GOT3 (cell line): ENCODE measurements at places on chromosomes 5 and 9.

- DNase-seq = no peak
Measured at GRCh38 chr9:134325096-134325812, 1.0 kb upstream of the RXRA start.

DNA sequence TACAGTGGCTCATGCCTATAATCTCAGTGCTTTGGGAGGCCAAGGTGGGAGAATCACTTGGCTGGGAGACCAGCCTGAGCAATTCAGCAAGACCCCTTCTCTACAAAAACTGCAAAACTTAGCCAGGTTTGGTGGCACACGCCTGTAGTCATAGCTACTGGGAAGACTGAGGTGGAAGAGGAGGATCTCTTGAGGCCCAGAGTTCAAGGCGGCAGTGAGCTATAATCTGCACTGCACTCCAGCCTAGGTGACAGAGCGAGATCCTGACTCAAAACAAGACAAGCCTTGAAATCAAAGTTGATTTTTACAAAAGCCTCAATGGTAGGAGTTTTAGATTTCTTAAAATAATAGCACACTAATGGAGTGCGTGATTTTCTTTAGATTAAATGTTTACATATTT, 14.6 kb downstream of the UBE2D2 start:
- no peak for DNase-seq

DNA sequence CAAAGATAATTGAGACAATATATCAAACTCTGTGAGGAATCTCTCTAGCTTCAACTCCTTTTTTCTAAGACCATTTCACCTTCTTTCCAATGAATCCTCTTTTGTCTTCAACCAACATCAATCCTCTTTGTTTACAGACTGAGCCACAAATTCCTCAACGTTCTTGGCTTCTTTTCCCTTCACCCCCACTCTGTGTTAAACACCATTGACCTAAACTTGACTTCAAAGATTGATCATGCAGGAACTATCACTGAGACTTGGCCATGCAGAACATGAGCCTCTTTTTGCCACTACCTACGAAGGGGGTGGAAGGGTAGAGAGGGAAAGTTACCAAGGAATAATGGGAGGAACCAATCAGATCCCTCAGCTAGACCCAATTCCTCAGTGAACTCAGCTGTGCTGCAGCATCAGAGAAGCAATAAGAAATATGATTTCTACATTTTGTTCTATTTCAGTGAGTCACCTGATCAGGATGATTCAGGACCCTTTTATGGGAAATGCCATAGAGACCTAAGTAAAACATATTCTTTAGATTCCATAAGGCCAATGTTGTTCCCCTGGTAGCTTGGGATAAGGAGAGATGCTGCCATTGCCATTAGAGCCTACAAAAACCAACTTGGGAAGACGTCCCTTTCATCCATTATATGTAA, 187.7 kb upstream of the RGMB start:
- DNase-seq = no peak

- DNase-seq = no peak
Measured at GRCh38 chr5:109316634-109317033, 93.1 kb downstream of the PJA2 start.

GRCh38 chr9:97910357-97910756, 11.9 kb downstream of the TRMO start:
- no peak for DNase-seq

DNA sequence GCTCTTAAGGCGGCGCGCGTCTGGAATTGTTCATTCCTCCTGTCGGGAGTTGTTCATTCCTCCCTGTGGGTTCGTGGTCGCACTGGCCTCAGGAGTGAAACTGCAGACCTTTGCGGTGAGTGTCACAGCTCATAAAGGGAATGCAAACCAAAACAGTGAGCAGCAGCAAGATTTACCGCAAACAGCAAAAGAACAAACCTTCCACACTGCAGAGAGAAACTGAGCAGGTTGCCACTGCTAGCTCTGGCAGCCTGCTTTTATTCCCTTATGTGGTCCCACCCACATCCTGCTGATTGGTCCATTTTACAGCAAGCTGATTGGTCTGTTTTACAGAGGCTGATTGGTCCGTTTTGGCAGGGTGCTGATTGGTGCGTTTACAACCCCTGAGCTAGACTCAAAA, 1365.3 kb upstream of the WWC1 start:
- DNase-seq = no peak

- DNase-seq = no peak
Measured at GRCh38 chr9:124790301-124790700, 13.4 kb downstream of the OLFML2A start.

GRCh38 chr9:124242331-124243194, 15.2 kb upstream of the NEK6 start:
- no peak for DNase-seq

- no peak for DNase-seq
Measured at GRCh38 chr5:139147483-139148087, 50.6 kb downstream of the SIL1 start.

- DNase-seq = no peak
Measured at GRCh38 chr5:83726912-83727311, 6.3 kb upstream of the HAPLN1 start.

GRCh38 chr5:54902791-54903473, 82.5 kb downstream of the ESM1 start:
- DNase-seq = no peak

- no peak for DNase-seq
Measured at GRCh38 chr5:115342590-115343377, 46.3 kb upstream of the CCDC112 start.

DNA sequence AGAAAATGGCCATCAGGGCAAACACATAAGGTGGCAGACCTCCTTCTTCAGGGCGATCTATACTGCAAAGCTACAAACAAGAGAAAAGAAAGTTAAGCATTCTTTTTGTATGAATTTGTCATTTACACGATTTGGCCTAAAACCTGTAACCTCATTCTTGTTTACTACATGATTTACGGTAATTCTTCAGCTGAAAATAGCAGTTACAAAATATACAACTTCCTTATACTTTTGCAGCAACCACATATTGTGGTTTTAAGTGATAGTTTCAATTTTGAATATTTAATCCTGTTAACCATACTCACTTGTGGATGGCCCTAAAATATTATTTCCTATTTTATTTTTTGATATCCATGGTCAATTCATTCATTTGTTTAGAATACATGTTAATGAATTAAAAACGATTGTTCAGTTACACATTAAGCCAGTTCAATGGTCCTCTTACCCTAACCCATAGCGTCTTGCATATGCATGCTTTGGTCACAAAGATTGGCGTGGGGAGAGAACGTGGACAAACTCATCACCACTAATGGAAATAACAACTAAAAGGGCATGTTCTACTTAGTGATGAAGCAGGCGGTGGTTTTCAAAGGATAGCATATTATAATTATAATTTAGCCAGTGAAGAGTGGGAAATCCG, 16.6 kb downstream of the TUT7 start:
- no peak for DNase-seq

DNA sequence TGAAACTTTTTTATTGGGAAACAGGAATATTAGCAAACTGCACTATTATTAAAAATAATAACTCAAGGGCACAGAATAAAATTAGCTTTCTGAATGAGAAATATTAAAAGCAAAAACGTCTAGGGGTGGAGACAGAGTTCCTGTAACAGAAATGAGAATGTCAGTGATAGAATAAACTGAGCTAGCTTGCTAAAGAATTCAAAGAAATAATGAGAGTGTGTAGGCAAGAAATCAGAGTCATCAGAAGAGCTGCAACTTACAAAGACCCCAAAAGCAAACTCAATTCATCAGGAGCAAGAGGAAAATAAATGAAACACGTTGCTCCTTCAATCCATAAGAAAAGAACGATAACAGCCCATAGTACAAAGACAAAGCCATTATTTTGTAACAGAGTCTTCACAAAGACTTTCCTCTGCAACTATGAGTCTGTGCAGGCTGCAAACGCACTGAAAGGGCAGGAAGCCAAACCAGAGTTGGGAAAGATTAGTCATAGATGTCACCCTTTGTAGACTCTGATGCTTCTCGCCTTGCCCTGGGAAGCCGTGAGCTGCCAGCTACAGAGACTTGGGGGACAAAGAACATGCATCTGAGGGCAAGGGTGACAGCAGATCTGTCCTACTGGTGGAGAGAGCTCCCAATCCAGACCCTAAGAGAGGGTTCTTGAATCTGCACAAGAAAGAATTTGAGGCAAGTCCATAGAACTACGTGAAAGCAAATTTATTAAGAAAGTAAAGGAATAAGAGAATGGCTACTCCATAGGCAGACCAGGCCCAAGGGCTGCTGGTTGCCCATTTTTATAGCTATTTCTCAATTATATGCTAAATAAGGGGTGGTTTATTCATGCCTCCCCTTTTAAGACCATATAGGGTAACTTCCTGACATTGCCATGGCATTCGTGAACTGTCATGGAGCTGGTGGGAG, 40.8 kb downstream of the SHC3 start:
- peak; percentile 6 for DNase-seq

DNA sequence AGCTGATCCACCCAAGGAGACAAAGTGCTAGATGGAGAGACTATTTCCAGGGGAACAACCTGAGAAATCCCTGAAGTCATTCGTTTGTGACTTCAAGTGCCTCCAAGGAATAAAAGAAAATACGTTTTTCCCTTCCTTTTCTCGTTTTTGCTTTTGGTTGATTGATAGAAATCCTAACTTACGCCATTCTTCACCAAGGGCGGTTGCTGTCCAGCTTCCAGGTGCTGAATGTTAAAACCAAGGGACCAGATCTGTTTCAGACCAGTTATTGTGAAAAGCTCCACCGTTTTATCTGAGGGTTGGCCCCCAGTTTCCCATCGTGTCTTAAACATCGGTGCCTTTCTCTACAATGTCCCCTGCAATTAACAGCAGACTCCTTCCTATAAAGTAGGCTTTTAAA, 600.7 kb upstream of the SGCD start:
- no peak for DNase-seq

GRCh38 chr9:136409557-136410455, 608 bp downstream of the ENTR1 start:
- DNase-seq = no peak

- DNase-seq = peak; percentile 73
Measured at GRCh38 chr5:147509710-147510651, at the start of gene DPYSL3. DPYSL3 (minus strand) TSS chr5:147510068; CDS start chr5:147509858, 210 bp downstream.

DNA sequence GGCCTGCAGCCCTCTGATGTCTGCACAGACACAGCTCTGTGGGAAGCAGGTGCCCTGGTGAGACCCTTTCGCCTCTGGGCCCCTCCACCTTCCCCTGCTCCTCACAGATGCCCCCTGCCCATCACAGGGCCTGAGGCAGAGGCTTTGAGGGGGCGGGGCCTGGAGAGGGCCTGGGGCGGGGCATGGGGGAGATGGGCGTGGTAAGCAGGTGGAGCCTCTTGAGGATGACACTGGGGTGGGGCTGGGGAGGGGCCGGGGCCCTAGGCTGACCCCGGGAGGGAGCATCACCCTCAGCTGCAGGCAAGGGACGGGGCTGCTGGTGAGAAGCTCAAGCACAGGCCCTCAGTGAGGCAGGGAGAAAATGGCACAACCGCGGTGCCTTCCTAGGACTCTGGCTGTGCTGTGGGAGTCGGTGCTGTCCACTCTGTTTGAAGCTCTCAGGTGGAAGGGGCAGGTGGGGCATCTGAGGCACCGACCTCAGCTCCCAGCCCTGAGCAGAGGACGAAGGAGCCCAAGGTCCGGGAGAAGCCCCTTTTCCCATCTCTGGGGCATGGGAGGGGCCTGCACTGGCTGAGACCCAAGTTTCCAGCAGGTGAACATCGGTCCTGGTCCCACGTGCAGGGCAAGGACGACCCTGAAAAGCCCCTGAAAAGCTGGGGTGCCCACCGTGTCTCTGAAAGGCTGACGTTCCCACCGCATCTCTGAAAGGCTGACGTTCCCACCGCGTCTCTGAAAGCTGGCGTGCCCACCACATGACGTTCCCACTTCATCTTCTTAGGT, 17.5 kb upstream of the SLC9A3 start:
- DNase-seq = no peak

- no peak for DNase-seq
Measured at GRCh38 chr5:170747851-170748250, 35.7 kb upstream of the GABRP start.

- no peak for DNase-seq
Measured at GRCh38 chr5:157004893-157005551, 42.0 kb upstream of the TIMD4 start.

GRCh38 chr9:11039006-11039405, 426.2 kb upstream of the PTPRD start:
- no peak for DNase-seq

- no peak for DNase-seq
Measured at GRCh38 chr5:77076961-77077828, 9.9 kb downstream of the ZBED3 start.

DNA sequence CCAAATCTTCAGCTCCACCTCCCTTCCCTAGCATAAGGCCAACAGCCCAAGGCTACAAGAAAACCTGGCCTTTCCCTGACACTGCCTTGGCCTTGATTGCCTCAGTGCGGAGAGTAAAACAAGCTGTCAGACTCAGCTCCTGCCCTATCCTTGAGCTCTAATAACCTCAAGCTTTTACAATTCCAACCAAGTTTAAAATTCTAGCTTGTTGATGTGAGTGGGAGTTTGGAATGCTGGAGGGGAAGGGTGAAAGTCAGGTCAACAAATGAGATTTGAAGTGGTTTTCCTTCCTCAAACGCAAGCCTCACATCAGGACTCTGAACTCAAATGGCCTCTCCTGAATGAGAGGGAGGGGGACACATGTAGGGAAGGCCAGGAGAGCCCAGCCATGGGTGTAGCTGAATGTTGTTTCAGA, 197.0 kb upstream of the VLDLR start:
- no peak for DNase-seq

DNA sequence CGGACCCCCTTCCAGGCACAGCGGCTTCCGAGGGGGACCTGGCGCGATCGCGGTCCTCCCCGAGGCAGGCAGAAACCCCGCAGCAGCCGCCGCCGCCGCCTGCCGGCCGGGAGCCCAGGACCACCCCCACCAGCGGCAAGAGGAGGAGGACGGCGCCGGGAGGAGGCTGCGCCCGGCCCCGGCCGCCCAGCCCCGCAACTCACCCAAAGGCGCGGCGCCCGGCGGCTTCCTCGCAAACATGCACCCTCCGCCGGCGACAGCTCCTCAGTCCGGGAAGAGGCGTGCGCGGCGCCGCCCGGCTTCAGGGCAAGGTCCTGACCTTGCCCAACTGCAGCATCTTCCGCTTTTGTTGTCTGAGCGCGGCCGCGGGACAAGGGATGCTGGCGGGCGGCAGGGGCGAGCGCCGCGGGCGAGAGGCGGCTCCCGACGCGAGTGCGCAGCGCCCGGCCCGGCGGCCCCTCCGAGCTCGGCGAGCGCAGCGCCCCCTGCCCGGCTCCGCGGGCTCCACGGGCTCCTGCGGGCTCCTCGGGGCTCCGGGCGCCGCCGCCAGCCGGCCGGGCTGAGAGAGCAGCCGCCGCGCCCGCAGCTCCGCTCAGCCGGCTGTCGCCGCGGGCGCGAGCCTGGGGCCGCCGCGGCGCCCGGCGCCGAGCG, 507 bp downstream of the CTNND2 start:
- no peak for DNase-seq

DNA sequence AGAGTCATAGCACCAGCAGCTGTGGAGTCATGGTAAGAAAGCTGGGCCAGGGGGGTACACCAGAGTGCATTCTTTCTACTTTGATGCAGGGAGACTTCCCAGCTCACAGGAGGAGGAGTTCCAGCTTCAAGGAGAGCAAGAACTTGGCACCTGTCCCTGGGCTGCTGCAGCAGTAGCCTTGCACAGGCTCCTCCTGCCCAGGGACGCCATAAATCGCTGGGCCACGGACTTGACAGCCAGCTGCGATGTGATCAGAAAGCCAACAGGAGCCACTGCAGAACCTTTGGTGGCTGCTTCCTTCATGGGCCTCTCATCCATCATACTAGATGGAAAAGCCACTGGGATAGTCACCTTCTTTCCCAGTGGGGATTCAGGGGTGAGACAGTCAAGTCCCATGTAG, 234.7 kb downstream of the NMUR2 start:
- DNase-seq = no peak
